ENCODE measurements at places on chromosomes 12 and 14.

- no peak for DNase-seq
Measured at GRCh38 chr14:21991130-21991529, 317.5 kb upstream of the OR4E1 start.

DNA sequence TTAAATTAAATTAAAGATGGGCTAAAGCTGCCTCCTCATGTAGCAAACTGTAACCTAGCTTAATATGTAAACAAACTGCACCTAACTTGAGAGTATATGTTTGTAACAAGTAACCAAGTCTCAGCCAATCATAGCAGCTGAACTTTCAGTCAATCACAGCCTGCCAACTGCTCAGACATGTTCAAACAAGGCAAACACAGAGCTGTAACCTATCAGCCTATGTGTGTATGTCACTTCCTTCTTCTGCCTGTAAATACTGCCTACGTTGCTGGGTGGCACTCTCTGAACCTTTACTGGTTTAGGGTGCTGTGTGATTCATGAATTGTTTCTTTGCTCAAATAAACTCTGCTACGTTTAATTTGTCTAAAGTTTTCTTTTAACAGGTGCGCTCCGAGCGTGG lies 2.9 kb downstream of the SERPINA6 start:
- no peak for DNase-seq

DNA sequence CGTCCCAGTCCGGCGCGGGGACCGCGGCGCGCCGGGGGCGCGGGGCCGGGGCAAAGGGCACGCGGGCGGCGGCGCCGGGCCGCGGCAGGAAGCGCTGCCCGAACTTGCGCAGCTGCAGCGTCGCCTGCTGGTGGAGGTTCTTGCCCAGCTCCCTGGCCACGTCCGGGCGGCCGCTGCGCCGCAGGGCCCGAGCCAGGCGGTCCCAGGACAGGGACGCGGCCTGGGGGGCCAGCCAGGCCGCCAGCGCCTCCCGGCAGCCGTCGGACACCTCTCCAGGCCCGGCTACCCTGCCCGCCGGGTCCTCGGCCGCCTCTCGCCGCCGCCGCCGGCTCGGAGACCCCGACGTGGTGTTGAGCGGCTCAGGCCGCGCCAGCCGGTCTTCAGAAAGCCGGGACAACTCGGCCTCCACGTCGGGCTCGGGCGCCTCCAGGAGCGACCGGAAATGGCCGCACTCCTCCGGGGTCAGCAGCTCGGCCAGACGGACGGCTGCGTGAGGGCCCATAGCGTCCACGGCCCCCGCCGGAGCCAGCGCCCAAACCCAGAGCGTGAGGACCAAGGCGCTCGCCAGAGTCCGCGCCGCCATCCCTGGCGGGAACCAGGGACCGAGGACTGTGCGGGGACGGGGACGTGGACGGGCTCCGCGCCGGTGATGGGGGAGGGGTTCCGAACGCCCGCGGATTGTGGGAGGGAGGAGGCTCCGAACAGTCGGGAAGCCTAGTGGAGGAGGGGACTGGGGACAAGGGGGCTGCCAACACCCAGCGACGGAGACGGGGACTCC lies 34.0 kb downstream of the FIGNL2 start:
- peak; percentile 89 for DNase-seq

GRCh38 chr14:99603471-99604277 lies at the start of gene CCDC85C:
Gene CCDC85C (minus strand): TSS chr14:99604207. CDS start chr14:99603959, 248 bp downstream.
- DNase-seq = peak; percentile 38

Data from psoas muscle (tissue), 8 donors.